MCF 10A (cell line): ENCODE measurements at places on chromosomes 6 and 20.
A peak's percentile ranks its signal among the peaks of the same experiment; 100 is the strongest.

DNA sequence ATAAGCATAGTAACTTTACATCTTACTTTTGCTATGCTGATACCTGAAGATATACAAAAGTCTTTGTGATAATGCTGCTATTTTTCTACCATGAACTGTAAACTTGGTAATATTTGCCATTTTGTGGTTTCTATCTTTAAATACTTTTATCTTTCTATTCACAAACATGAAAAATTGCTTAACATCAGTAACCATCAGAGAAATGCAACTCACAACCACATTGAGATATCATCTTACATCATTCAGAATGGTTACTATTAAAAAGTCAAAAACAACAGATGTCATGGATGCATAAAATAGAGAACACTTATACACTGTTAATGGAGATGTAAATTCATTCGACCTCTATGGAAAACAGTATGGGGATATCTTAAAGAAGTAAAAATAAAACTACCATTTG lies 112.0 kb downstream of the TRDN start:
- DNase-seq = no peak

DNA sequence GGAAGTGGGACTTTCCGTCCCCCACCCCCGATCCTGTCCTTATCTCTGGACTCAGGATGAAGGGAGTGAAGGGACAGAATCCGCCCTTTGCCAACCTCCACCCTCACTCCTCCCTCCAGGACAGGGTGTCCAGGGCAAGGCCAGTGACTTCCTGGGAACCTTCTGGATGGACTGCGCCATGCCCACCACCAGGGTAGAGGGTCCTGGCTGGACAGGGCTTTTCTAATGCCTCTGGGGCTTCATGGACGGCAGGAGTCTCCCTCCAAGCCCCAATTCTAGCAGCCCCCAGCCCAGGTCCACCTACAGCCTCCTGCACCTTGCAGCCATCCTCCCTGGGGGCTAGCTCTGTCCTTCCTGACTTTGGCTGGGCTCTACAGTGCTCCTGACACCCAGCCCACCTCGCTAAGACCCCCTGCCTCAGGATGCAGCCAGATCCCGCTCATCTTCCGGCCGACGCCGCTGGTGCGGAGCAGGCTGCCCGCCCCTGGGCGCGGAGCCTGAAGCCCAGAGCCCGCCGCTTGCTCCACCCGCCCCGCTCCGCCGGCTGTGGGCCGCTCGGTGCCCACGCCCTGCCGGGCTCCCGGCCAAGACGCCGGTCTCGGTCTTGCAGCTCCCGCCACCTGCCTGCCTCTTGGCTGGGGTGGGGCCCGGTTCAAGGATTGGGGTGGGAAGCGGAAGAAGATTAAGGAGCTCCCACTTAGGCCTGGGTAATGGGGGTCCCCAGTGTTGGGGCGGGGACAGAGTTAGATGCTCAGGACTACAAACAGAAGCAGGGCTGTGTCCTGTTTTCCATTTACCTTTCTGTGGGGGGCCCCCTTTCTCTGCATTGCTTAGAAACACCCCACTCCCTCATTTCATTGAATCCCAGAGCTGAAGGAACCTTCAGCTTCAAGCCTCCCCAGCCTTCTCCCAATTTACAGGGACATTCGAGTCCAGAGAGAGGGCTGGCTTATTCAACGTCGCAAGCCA lies 72.8 kb downstream of the MDGA1 start:
- peak; percentile 70 for DNase-seq

DNA sequence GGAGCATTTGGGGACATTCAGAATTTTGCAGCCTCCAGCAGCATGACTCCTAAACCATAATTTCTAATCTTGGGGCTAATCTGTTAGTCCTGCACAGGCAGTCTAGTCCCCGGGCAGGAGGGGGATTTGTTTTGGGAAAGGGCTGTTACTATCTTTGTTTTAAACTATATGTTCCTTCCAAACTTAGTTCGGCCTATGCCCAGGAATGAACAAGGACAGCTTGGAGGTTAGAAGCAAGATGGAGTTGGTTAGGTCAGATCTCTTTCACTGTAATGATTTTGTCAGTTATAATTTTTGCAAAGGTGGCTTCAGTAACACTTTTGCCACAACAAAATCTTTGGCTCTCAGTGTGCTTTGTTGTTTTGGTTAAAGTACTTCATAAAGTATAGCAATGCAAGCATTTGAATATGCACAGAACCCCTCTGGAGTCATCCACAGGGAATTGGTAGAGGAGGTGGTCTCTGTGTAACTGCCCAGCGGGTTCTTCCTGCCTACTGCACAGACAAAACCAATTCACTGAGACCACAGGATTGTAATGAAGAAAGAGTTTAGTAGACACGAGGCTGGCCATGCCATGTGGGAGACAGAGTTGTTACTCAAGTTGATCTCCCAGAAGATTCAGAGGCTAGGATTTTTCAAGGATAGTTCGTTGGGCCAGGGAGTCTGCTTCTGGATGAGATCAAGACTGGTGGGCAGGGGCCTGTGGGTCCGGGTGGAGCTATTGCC lies 224.1 kb upstream of the MYLIP start:
- no peak for DNase-seq

DNA sequence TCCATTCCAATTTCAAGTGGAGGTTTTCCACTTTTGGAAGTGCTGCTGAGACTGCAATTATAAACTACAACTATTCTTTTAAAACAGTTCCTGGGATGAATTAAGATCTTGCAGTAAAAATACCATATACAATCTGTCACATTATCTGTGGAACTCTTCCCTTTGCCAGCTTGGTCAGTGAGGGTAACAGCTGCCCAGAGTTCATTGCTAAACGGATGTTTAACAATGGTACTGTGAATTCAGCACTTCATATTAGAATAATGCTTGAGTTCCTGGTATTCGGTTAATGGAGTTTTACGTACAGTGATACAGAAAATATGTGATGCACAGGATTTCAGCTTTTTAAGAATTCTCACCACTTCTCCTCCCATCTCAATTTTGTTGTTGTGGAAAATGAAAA lies 51.5 kb downstream of the KCNS1 start:
- DNase-seq = no peak

DNA sequence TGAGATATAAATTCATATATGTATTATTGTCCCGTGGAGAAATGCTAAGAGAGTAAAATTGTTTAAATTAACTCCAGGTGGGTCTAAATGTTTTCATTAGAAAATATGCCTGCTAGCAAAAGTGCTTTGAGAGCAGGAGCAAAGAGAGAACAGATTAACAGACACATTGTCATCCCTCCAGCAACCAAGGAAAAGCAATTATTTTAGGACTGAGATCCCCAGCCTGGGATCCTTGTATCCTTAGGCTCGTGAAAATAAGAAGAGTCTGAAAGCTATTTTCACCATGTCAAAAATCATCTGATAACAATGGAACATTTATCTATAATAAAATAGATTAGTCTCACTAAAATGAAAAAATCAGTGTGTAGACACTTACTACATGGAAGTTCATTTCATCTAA lies 11.5 kb upstream of the MRS2 start:
- no peak for DNase-seq

DNA sequence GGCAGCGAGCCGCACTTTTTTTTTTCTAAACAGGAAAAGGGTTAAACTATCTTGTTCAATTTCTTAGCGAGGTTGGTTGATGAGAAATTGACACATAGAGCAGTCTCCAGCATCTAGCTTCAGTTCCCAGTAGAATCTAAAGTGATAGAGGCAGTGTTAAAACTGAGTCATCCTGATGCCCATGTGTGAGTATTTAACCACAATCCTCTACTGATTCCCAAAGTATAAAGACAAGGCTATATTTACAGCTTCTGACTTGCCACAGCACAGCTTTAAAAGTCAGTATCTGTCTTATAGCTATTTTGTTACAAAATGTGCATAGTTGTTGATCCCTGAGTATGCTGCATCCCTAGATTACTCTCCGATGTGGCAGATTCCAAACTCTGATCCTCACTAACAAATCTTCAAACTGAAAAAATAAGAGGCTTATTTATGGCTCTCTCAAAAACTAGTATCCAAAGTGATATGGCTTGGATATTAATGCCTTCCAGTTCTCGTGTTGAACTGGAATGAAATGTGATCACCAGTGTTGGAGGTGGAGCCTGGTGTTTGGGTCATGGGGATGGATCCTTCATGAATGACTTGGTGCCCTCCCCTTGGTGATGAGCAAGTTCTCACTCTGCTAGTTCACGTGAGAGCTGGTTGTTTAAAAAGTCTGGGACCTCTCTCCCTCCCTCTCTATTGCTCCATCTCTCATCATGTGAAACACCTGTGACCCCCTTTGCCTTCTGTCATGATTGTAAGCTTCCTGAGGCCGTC lies 13.1 kb upstream of the POPDC3 start:
- peak; percentile 30 for DNase-seq

- no peak for DNase-seq
These were observed 333.9 kb upstream of the CNR1 start for GRCh38 chr6:88499845-88500699.

DNA sequence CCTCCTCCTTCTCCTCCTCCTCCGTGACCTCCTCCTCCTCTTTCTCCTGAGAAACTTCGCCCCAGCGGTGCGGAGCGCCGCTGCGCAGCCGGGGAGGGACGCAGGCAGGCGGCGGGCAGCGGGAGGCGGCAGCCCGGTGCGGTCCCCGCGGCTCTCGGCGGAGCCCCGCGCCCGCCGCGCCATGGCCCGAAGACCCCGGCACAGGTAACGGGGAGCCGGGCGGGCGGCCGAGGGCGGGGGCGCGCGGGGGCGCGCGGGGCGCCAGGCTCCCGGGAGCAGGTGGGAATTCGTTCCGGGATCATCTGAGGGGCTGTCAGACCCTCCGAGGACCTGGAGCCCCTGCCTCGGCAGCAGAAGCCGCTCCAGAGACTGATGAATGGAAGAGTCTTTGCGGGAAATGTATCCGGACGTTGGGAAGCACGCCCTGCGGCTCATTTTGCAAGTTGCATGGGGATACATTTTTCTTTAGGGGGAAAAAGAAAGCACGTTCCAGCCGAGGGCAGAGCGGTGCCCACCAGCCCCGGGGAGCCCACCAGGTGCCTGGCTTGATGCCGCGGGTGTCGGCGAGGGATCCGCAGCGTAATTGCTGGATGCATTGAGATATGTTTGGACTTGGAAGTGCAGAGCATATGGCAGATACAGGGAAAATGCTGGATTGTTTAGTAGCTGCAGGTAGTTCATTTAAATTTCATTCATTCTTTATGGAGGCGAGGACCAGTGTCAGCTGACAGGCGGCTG lies 394 bp downstream of the MYB start:
- no peak for DNase-seq

GRCh38 chr20:58986286-58986967 lies 5.4 kb downstream of the NELFCD start:
- DNase-seq = no peak

- DNase-seq = no peak
These were observed 15.9 kb downstream of the RIMS1 start for GRCh38 chr6:71902261-71902660.

DNA sequence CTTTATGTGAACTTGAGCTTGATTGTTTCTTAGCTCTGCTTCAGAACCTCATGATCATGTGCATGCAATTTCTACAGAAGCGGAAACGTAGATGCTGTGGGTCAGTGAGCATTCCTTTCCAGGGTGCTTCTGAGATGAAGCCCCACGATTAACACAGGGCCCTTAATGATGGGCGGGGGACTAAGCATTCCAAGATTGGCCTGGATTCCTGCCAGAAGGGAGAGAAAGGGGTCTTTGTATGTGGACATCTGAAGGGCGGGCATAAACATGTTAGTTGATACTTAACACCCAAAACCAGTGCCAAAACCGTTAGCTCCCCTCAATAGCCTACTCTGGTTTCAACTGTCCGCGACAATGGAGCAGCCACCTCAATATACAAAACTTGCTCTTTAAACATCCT lies 46.9 kb upstream of the POU3F2 start:
- DNase-seq = no peak

DNA sequence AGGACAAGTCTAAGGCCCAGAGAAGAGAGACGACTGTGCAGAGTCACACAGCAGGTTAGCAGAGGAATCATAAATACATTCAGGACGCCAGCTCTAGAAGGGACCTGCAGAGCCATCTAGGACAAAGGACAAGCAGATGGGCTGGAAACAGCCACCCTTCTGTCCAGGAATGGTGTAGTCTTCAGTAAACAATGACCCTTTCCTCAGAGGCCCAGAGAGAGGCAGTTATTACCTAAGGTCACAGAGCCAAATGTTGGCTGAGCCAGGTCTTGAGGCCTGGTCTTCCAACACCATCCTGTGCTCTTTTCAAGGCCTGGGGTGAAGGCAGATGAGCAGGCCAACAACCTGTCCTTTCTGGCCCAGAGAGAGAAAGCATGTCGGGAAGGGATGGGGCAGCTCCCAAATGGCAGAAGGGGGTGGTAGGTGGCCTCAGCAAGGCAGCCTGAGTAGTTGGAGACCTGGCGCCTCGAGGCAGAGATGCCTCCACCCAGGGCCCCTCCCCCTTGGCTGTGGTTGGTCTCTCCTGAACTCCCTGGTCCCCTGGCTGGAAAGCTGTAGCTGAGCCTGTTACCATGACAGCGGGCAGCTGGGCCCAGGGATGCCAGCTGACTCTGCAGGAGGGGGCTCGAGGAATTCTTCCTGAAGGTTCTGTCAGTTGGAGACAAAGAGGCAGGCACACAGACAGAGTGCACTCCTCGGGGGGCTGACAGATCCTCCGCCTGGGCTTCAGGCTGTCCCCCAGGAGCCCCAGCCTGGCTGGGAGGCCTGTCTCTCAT lies 24.8 kb downstream of the EPB41L1 start:
- DNase-seq = no peak

DNA sequence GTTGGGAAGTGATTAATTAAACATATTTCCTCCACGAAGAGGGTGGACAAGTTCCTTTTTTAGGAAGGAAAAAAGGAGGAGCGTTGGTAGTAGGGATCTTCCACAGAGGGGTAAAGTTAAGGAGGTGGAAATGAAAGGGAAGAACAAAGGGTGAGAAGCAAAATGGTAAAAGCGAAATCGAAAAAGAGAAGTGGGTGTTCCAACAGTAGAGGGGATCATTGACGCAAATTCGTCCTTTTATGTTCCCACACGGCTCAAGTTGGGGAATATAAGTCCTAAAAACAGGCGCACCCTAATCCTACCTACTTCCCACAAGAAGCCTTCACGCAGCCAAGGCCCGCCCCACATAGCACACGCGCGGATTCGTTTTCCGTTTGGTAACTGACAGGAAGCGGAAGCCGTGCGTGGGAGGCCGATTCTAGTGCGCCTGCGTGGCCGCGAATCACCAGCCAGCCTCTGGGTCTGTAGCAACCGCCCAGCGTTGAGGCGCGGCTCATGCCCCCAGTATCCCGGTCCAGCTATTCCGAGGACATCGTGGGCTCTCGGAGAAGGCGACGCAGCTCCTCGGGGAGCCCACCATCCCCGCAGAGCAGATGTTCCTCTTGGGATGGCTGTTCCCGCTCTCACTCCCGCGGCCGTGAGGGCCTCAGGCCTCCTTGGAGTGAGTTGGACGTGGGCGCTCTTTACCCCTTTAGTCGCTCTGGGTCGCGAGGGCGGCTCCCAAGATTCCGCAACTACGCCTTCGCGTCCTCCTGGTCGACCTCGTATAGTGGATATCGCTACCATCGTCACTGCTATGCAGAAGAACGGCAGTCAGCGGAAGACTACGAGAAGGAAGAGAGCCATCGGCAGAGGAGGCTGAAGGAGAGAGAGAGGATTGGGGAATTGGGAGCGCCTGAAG lies at the start of gene NKAPL:
Gene NKAPL (plus strand): TSS at position 421 of the 901 bp plus-strand sequence. CDS start 75 bp downstream, at position 496.
- no peak for DNase-seq

GRCh38 chr6:38739532-38739931 lies 24.4 kb downstream of the DNAH8 start:
- DNase-seq = no peak

- no peak for DNase-seq
These were observed 1.1 kb upstream of the BNIP5 start for GRCh38 chr6:36337814-36338213.

GRCh38 chr20:3998998-3999397 lies 16.4 kb downstream of the RNF24 start:
- DNase-seq = no peak
